Smooth muscle cell of the brain vasculature (primary cell): ENCODE measurements at places on chromosomes 2 and 18.
A peak's percentile ranks its signal among the peaks of the same experiment; 100 is the strongest.

GRCh38 chr2:68813596-68813995 lies 57.6 kb downstream of the BMP10 start:
- no peak for DNase-seq

- no peak for DNase-seq
Measured at GRCh38 chr2:157244691-157245090, 12.8 kb upstream of the GALNT5 start.

- DNase-seq: no peak
Measured at GRCh38 chr2:109247340-109247739, 118.3 kb downstream of the SH3RF3 start.

DNA sequence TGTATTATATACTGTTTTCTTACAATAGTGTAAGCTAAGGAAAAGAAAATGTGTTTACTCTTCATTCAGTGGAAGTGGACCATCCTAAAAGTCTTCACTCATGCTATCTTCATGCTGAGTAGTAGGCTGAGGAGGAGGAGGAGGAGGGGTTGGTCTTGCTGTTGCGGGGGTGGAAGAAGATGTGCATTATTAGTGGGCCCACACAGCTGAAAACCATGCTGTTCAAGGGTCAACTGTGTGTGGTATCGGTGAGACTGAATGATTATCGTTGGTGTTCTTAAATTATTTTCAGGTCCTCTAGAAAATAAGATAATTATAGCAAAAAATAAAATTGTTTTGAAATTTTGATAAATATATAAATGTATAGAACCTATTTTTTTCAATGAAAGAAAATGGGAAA lies 22.0 kb downstream of the INSIG2 start:
- no peak for DNase-seq

GRCh38 chr2:7083580-7084509 lies 166.6 kb downstream of the RNF144A start:
- no peak for DNase-seq

GRCh38 chr2:28009732-28010131 lies 119.2 kb downstream of the BABAM2 start:
- DNase-seq: no peak

DNA sequence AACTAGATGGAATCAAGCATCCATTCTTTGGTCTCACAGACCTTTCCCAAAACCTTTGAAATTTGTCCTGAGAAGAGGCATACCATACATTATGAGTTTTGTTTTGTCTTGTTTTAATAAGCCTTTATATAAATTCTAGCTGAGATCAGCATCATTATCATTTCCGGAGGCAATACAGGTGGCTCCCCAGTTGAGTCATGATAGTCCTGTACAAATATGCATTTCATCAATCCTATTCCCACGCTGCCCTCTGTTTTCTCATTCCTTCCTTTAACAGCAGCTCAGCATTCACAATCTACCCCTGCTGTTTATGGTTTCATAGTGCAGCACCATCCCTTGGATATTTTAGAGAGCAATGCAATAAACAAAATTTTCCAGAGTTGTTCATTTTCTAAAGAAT lies 216.7 kb downstream of the TXNL1 start:
- no peak for DNase-seq

DNA sequence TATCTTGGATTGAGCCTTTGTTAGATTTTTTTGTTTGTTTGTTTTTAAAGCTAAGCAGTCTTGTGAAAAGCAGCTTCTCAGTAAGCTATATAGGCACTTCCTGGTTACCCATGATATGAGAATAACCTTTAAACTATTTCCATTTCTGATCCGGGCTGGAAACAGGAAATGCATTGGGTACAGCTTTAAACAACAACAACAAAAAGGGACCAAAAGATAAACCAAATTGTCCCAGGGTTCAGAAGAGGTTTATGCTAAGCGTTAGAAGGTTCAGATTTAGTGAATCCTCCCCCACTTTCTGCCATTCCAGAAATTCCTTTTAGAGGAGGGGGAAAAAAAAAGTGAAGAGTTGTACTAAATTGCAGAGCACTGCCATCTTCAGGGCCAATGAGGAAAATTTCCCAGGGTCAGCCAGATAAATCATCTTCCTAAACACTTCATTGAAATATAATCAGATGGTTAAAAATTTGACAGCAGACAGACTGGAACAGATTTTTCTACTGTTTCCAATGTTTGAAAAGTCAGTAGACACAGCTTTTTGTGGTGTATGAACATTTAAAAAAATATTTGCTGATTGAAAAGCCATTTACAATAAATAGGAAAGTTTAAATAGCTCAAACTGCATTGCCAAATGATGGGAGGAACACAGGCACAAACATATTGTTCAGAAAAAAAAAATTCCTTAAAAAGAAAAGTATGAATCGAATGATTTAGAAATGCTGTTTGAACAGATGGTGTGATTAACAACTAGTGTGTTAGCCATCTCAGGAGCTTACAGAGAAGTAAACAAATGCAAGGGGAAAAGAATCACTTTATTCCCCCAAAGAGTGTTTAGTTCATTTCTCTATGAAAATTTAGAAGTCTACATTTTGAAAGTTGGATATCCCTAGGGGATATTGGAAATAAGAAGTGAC lies 189.9 kb upstream of the TANK start:
- DNase-seq: peak; percentile 67

GRCh38 chr18:75456199-75456631 lies 28.7 kb upstream of the SMIM21 start:
- no peak for DNase-seq

DNA sequence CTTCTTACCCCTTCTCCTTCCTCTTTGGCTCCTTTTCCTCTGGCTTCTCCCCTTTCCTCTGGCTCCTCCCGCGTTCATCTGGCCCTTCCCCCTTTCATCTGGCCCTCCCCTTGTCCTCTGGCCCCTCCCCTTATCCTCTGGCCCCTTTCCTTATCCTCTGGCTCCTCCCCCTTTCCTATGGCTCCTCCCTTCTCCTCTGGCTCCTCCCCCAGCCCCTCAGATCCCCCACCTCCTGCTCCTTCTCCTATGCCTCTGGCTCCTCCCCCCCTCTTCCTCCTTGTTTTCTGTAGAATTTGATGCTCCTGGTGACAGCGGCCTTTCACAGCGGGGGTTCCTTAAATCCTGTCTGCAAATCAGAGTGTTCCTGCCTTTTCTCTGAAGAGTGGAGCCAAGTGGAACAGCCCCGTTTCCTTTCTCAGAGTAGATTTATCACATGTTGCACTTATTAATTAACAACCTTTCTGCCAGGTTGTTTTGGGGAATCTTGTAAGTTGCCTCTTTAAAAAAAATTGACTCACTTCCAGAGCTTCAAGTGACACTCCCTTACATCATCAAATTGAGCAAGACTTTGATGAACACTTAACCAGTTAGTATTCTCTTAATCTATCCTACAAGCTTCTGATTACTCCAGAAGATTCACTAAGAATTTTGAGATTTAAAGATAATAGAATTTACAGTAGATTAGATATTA lies 27.9 kb downstream of the FABP1 start:
- no peak for DNase-seq

DNA sequence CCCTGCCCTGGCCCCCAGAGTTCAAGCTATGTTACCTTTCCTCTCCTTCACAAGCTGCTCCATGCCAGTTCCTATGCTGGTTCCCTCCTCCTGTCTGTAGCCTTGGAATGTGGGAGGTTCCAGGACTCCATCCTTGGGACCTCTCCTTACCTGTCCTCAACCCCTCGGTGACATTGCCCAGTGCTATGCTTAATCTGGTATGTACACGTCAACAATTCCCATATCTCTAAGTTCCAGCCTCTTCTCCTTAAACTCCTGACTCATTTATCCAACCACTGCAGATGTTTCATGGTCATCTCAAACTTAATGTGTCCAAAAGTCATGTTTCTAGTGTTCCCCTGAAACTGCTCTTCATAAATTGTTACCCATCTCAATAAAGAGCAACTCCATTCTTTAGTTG lies 160.8 kb downstream of the TNS1 start:
- DNase-seq: no peak

GRCh38 chr18:9421901-9422327 lies 53.4 kb upstream of the RALBP1 start:
- DNase-seq: no peak

DNA sequence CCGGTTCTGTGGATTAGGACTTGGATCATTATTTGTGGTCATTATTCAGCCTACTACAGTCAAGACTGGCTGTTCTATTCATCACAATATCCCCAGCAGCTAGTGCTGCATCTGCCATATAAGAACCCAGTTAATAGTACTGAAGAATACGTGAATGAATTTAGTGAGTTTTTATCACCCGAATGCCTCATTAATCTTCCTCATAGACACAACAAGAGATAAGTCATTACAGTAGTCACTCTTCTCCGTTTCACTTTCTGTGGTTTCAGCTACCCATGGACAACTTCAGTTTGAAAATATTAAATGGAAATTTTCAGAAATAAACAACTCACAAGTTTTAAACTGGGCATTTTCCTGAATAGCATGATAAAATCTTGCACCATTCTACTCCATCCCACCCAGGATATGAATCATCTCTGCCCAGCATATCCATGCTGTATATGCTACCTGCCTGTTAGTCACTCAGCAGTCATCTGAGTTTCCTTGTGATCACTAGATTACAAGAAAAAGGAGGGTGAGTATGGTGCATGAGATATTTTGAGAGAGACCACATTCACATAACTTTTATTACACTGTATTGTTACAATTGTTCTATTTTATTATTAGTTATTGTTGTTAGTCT lies 363.7 kb upstream of the CHAC2 start:
- DNase-seq: no peak

GRCh38 chr2:157334335-157334734 lies 8.7 kb upstream of the ERMN start:
- no peak for DNase-seq

- no peak for DNase-seq
Measured at GRCh38 chr2:160111951-160112798, 49.8 kb upstream of the PLA2R1 start.

- no peak for DNase-seq
Measured at GRCh38 chr2:200087451-200087850, 132.1 kb downstream of the MAIP1 start.

GRCh38 chr2:211035548-211036185 lies 479.3 kb downstream of the CPS1 start:
- no peak for DNase-seq

DNA sequence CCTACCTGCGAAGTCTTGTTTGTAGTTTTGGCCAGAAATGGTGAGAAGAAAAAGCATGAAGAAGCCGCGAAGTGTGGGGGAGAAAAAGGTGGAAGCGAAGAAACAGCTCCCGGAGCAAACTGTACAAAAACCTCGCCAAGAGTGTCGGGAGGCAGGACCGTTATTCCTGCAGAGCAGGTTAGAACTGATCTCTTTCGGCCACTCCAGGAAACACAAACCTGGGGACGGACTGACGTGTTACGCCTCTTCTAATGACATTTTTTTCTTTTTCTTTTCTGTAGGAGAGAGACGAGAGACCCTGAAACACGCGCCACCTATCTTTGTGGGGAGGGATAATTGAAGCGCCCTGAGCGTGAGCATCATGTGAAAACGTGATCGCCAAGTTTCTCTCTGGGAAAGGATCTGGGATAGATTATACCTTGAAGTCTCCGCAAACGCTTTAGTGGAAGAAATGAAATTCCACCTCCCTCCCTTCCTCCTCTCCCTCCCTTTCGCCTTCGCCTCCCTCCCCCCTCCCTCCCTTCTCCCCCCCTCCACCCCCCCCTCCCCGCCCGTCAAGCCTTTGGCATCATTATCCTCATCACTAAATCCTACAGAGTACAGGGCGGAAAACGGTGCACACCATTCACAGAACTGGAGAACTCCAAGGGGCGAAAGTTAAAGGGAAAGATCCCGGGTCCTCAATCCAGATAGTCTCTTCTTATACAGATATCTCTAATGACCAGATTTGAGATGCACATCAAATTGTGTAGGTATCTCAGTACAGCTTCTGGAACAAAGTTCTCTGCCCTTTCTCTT lies at the start of gene ZEB2:
TSS of gene ZEB2 (minus strand) at position 186 of the 798 bp plus-strand sequence. CDS start 2,769 bp downstream, outside the sequence.
- peak; percentile 85 for DNase-seq

GRCh38 chr2:33441235-33441810 lies 35.1 kb upstream of the RASGRP3 start:
- peak; percentile 39 for DNase-seq

- no peak for DNase-seq
Measured at GRCh38 chr2:86123328-86123925, 17.4 kb downstream of the PTCD3 start.

- DNase-seq: no peak
Measured at GRCh38 chr2:105038383-105039061, 653 bp downstream of the MRPS9 start.

DNA sequence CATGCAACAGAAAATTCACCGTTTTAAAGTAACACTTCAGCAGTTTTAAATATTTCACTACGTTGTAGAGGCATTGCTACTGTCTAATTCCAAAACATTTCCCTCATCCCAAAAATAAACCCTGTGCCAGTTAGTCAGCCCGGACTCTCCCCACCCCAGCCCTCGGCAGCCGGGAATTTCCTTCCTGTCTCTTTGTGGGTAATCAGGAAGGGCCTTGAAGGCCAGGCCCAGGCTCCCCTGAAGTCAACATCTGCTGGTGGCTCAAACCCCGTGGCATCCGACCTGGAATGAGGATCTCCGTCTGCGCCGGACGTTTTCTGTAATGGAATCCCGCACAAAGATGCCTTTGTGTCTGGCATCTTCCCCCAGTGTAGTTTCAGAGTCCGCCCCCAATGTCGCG lies 219.6 kb downstream of the SNTG2 start:
- DNase-seq: no peak

GRCh38 chr2:62340994-62341484 lies 145.1 kb downstream of the B3GNT2 start:
- no peak for DNase-seq

GRCh38 chr2:237956402-237956736 lies 10.4 kb upstream of the UBE2F start:
- DNase-seq: no peak

DNA sequence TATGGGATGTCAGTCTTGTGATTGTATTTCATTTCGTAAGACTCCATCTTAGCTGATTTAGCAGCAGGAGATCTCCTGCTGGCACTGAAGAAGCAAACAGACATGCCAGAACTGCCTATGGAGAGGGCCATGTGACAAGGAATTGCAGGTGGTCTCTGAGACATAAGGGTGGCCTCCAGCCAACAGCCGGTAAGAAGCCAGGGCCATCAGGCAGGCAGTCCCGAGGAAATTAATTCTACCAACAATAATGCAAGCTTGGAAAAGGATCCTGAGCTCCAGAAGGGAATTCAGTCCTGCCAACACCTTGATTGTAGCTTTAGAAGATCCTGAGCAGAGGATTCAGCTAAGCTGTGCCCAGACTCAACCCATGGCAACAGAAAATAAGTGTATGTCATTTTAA lies 87.1 kb upstream of the DNAJC10 start:
- DNase-seq: no peak

GRCh38 chr2:21333684-21334083 lies 209.9 kb downstream of the TDRD15 start:
- no peak for DNase-seq

DNA sequence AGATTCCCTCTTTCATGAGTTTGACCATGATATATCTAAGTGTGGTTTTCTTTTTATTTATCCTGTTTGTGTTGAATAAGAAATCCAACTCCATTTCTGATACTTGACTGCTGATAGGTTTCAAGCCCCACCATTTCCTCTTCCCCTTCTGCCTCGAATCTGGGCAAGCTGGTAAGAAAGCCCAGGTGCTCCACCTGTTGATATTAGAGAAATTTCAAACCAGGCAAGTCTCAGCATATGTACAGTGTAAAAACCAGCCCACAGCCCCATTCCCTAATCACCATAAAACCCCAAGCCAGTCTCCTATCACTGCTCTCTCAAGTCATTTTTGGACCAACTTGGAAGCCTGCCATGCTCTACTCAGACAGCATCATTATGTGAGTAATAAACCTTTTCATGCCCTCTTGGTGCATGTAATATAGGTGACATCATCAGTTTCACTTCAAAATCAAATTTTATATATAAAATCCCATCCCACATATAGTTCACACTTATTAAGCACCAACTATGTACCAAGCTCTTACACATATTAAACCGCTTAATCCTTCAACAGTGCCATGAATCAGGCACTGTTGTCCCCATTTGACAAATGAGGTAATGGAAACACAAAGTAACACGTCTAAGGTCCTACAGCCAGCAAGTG lies 46.6 kb downstream of the SMAD2 start:
- no peak for DNase-seq
